SK-N-DZ (cell line): ENCODE measurements at places on chromosomes 1 and 21.

DNA sequence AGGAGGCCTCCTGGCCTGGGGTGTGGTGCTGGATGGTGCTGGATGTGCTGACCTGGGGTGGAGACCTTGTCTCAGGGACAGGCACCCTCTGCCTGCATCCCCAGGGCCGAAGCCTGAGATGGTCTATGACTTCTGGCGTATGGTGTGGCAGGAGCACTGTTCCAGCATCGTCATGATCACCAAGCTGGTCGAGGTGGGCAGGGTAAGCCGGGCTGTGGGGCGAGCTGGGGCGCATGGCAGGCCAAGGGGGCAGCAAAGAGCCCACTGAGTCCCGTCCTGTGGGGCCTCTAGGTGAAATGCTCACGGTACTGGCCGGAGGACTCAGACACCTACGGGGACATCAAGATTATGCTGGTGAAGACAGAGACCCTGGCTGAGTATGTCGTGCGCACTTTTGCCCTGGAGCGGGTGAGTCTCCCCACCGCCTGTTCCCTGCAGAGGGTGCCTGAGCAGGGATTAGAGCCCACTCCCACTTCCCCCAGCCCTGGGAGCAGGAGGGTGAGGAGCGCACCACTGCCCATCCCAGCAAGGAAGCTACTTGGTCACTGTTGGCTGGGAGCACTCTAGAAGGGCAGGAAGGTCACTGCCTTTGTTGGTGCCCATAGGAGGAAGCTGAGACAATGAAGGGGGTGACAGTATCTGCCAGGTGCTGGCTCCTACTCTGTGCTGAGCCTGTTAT, 75.2 kb downstream of the PTPRU start:
- no peak for DNase-seq

GRCh38 chr1:78226784-78227183, 181.0 kb downstream of the GIPC2 start:
- DNase-seq: no peak

DNA sequence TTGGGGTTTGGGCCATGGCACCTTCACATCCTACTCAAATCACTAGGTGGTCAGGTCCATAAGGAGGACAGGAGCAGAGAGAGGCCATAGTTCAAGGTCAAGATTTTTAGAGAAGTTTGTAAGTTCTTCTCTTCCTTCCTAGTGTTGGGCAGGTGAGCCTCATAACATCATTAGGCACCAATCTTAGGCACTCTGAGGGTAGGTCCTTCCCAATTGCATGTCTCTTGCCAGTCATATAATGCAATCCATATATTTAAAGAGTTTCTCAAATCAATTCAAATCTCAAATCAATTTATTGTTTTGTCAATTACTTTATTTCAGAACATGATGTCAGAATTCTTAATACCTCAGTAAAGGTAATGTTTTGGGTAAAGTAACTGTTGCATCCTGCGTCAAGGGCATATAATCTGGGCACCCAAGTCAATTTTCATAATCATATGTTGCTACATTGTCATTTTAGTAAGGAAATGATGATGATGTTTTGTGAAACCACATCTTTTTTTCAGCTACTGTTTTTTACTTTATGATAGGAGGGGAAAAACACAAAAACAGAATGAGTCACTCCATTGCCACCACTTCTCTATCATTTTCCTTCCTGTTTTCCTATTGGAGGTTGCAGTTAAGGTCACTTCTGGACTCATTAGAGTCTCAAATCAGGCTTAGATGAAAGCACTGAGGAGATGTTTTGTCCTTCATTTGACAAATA, 122.7 kb downstream of the UCHL5 start:
- DNase-seq: no peak

- DNase-seq: no peak
Observed at GRCh38 chr1:170407581-170407980, 124.4 kb upstream of the GORAB start.

- no peak for DNase-seq
Observed at GRCh38 chr1:75342786-75343185, 208.6 kb downstream of the LHX8 start.

- DNase-seq: no peak
Observed at GRCh38 chr21:37462087-37462861, 95.7 kb downstream of the DYRK1A start.
